CD4-positive, alpha-beta T cell treated with Interleukin-4 for 1 hour (primary cell): ENCODE measurements at places on chromosomes 2 and 18.

DNA sequence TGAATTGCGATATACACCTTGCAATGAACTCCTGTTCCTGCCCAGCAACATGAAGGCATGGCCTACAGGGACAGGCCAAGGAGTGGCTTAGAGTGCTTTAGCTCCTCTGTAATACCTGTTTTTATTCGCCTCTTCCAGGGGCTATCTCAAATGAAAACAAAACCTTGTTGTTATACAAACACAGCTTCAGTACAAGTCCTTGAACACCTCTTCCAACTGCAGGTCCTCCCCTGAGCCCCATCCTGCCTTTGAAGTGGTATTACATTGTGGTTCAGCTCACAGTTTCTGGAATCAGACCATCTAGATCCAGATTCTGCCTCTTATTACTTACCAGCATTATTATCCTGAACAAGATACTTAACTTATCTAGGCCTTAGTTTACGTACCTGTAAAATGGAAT is 83.0 kb upstream of the HNRNPA3 start:
- DNase-seq, result no peak

DNA sequence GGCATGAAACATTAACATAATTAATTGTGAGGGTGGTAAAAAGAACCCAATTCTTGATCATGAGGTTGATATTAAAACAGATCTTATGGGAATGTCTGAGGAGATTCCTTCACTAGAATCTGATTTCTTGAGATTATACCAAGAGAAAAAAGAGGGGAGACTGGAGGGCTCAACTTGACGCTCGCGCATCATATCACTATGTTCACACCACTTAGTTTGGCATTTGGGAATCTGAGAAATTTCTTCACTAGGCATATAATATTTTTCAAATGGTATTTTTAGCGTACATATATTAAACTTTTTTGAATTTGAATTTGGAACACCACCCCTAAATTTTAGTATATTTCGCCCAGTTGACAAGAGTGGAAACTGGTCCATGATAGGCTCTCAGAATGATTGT is 140.1 kb downstream of the SATB2 start:
- no peak for DNase-seq

GRCh38 chr18:67805261-67805660 is 288.7 kb upstream of the DSEL start:
- no peak for DNase-seq

DNA sequence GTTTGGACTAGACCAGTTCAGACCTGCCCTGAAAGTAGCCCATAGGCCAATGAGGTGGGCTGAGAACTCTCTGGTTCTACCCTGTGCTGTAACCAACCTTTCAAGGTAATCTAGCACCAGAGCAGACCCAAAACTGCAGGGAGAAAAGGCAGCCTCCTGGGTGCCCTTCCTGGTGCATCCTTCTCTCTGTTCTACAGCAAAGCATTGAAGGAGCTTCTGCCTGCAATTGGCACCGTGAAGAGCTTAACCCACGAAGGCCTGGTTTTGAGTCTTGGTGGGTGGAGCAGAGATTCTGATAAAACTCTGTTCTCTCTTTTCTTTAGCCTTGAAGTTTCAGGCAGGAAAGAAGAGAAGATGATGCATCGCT is 55.5 kb downstream of the LIPG start:
- no peak for DNase-seq

DNA sequence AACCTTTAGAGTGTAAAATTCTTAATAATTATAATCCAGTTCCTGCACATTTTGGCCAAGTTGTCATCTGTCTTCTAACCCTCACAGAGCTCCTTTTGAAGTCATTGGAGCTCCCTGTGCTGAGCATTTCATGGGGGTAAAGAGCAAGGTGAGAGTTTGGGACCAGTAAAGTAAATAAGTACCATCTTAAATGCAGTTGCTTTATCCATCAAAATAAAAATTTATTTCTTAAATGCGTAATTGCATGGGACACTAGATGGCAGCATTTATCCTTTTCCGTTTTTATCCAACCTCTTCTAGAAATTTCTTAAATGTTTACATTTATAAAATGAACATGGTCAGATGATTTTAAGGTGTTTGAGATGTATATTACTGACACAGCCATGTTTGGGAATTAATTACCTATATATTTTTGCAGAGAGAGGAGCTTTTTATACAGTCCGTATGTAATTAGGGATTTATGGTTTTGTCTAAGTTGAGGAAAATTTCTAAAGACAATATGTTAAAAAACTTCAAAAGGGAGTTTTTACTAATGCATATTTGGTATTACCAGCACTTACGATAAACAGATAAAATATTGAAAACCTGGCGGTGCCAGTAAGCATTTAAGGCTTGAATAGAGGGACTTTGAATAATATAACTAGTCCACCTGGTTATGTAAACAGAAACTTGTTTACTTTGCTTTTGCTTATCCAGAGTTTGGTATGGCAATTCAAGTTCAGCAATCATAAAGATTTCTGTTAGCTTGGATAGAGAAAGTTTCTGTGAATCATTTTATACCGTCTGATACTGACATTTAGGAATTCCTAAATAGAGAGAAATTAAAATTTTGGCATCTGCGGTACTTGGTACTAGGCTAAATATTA is 54.5 kb downstream of the ACSL3 start:
- no peak for DNase-seq

DNA sequence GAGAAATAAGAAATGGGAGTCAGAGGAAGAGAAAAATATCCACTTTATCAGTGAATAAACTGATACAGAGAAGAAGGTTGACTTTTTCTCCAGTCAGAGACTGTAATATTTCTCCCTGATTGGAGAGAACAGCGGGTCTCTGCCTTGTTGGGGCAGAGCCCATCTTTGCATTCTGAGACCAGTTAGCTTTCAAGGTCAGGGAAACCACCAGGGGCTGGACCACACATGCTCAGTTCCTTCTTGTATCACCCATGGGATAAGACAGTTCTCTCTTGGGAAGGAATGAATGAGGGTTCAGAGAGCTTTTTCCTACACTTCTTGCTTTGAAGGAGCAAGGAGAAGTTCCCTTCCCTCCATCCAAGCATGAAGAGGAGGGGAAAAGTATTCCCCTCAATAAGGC is 12.2 kb downstream of the GPATCH11 start:
- DNase-seq, result no peak

GRCh38 chr2:134714228-134714627 is 4.6 kb downstream of the TMEM163 start:
- no peak for DNase-seq

- DNase-seq, result no peak
Measured at GRCh38 chr2:227125506-227125905, 38.5 kb downstream of the COL4A4 start.

- DNase-seq, result no peak
Measured at GRCh38 chr2:217606296-217606695, 396.5 kb downstream of the TNS1 start.

DNA sequence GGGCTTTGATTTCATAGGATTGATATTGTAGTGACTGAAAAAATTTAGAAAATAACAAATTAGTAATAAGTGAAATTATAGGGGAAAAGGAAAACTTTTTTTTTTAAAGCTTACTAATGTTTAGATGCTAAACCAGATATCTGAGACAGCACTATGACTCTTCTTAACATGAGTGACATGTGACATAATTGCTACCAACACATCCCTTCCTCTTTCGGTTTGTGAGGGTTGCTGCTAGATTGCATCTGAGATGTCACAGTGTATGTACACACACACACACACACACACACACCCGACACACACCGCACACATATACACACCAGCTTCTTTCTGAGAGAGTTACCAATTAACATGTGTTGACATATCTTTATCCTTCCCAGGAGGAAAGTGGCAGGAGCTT is 18.0 kb downstream of the RAPGEF4 start:
- no peak for DNase-seq

GRCh38 chr2:146826388-146826787 is 1018.4 kb upstream of the ACVR2A start:
- no peak for DNase-seq

GRCh38 chr2:106160786-106161261 is 33.3 kb downstream of the UXS1 start:
- peak; percentile 50 for DNase-seq

DNA sequence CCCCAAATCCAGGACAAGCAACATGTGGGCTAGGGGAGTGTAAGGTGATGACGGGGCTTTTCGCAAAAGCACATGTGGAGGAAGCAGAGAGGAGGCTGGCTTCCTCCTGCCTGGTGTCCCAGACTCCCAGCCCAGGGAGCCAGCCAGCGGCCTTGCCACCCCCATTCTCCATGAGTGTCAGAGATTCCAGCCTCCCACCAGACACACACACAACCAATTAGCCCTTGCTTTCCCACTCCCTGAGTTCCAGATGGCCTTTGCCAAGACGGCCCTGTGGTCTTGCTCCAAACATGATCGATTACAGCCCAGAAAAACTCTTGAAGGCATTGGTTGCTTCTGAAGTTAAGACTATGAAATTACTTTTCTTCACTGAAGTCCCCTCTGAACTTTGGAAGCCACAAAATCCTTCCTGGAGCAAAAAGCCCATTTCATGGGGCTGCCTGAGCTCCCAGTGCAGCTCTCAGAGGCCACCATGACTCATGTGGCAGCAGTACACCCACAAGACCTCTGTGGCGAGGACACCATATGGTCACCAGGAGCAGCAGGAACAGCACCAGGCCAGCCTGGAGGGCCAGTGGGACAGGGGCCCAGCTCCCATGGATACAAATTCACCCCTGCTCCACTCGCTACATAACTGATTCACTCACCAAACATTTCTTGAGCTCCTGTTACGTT is 69.1 kb upstream of the PID1 start:
- no peak for DNase-seq

DNA sequence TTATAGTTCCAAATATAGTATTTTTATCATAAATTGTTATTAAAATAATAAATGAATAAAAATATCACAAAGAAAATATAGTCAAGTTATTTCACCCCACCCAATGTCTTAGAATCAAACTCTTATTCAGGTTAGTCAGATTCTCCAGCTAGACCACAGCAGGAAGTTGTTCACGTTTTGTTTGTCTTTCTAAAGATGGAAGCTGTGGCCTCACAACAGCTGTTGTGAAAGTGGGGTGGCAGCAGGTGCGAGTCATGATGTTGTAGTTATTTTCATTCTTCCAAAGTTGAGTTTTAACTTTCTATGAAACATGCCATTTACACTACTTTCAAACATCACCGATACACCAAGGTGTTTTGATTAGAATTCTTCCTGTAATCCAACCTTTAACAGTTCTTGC is 272.9 kb downstream of the SLC8A1 start:
- DNase-seq, result no peak
